ENCODE measurements at places on chromosomes 3 and 15. TPM values are rescaled to one million over a fixed set of nuclear protein-coding genes. Genes with fewer than 3 reads are reported as not detected.

Gene C2CD4B
- polyA plus RNA-seq = 6.2 TPM

Gene THSD4
- polyA plus RNA-seq = 4.3 TPM

Gene NFKBIZ
- polyA plus RNA-seq = 192 TPM

Gene CKMT1A
- polyA plus RNA-seq = 8.2 TPM

Gene RNF13
- 66.1 TPM for polyA plus RNA-seq

Gene FHIT
- polyA plus RNA-seq = 18.7 TPM

Gene MINAR1
- polyA plus RNA-seq = 0.74 TPM

Gene CHL1
- polyA plus RNA-seq = not detected

Gene LRRIQ4
- polyA plus RNA-seq = not detected

Gene FANCD2OS
- not detected for polyA plus RNA-seq

Gene ALPK3
- polyA plus RNA-seq = 6.0 TPM

Gene GREM1
- polyA plus RNA-seq = 1.5 TPM

Gene SEMA6D
- 23.4 TPM for polyA plus RNA-seq

Gene SLC30A4
- 2.7 TPM for polyA plus RNA-seq

Gene SLC9C1
- polyA plus RNA-seq = 0.30 TPM

Gene ROPN1
- polyA plus RNA-seq = not detected

Gene CACNA2D3
- polyA plus RNA-seq = 1.3 TPM

Gene PYDC2
- not detected for polyA plus RNA-seq

Gene CD86
- not detected for polyA plus RNA-seq

Gene TRIM71
- polyA plus RNA-seq = 1.9 TPM

Gene CCDC39
- polyA plus RNA-seq = not detected

Gene LRRC31
- 1.4 TPM for polyA plus RNA-seq

Gene HOMER2
- polyA plus RNA-seq = 5.9 TPM

Gene ACVR2B
- polyA plus RNA-seq = 10.0 TPM

Gene PRKCD
- 23.6 TPM for polyA plus RNA-seq

Gene SI
- 8.2 TPM for polyA plus RNA-seq

Gene B3GALNT1
- polyA plus RNA-seq = 10.4 TPM

Gene SOX2
- 2.0 TPM for polyA plus RNA-seq

Gene FNDC3B
- 66.3 TPM for polyA plus RNA-seq
